ENCODE measurements at places on chromosomes 7 and 10. TPM values are rescaled to one million over a fixed set of nuclear protein-coding genes. Genes with fewer than 3 reads are reported as not detected.

Gene ANKRD22
- 0.63 TPM for polyA plus RNA-seq

Gene LIPF
- polyA plus RNA-seq: 0.75 TPM

Gene TMED4
- 106 TPM for polyA plus RNA-seq

Gene NME8
- not detected for polyA plus RNA-seq

Gene ABCC2
- 0.22 TPM for polyA plus RNA-seq

Gene IFIT3
- 31.5 TPM for polyA plus RNA-seq

Gene HHEX
- 6.7 TPM for polyA plus RNA-seq

Gene KCNMA1
- 83.8 TPM for polyA plus RNA-seq

Gene KIAA1549
- polyA plus RNA-seq: 1.2 TPM

Gene DNMBP
- 12.9 TPM for polyA plus RNA-seq

Gene LRRD1
- polyA plus RNA-seq: 0.23 TPM

Gene MDH2
- 65.7 TPM for polyA plus RNA-seq

Gene MMP21
- 0.56 TPM for polyA plus RNA-seq

Gene ABCA13
- polyA plus RNA-seq: 0.02 TPM

Gene TSPAN33
- 8.9 TPM for polyA plus RNA-seq

Gene CCNY
- 87.0 TPM for polyA plus RNA-seq

Gene TLL2
- 0.68 TPM for polyA plus RNA-seq

Gene NAT16
- not detected for polyA plus RNA-seq

Gene IL6
- 15.5 TPM for polyA plus RNA-seq

Gene COL17A1
- 0.67 TPM for polyA plus RNA-seq

Gene OR2A12
- polyA plus RNA-seq: not detected

Gene EFCAB10
- 0.30 TPM for polyA plus RNA-seq

Gene TUBAL3
- not detected for polyA plus RNA-seq

Gene SPDYE1
- polyA plus RNA-seq: 0.02 TPM

Gene CHST3
- 51.0 TPM for polyA plus RNA-seq

Gene DNAJC9
- polyA plus RNA-seq: 16.7 TPM

Gene DMTF1
- 64.5 TPM for polyA plus RNA-seq

Gene OR2A42
- 0.17 TPM for polyA plus RNA-seq

Gene VAX1
- not detected for polyA plus RNA-seq

Gene IFIT1
- polyA plus RNA-seq: 56.2 TPM

Gene CPN1
- polyA plus RNA-seq: not detected

All from ovary (tissue), 10 donors.